ENCODE measurements at places on chromosomes 6 and 20. TPM values are rescaled to one million over a fixed set of nuclear protein-coding genes. Genes with fewer than 3 reads are reported as not detected.

The COL9A1 gene
- total RNA-seq, result not detected

The IRF4 gene
- 16.9 TPM for total RNA-seq

DNA sequence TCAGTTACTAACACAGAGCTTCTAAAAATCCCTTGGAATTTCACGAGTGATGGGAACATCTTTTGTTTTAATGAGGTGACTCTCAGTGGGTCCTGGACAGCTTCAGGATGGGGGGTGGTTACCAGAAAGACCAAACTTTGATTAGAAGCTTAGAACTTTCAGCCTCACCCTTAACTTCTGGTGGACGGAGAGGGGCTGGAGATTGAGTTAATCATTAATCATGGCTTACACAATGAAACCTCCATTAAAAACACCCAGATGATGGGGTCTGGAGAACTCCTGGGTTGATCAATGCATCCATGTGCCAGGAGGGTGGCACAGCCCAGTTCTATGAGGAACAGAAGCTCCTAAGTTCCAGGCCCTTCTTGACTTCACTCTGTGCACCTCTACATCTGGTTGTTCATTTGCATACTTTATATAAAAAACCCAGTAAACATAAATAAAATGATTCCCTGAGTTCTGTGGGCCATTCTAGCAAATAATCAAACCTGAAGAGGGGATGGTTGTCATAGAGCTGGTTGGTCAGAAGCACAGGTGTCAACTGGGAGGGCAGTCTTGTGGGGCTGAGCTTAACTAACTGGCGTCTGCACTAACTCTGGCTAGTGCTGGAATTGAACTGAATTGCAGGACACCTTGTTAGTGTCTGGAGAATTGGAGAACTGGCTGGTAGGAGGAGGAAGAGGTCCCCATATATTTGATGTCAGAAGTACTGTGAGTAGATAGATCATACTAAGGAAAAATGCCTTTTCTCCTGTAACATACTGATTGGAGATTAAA, 10.3 kb downstream of the RMND1 start:
- no peak for DNase-seq

The PM20D2 gene
- 5.2 TPM for total RNA-seq

GRCh38 chr6:134422426-134423231, 104.7 kb upstream of the SGK1 start:
- no peak for DNase-seq

DNA sequence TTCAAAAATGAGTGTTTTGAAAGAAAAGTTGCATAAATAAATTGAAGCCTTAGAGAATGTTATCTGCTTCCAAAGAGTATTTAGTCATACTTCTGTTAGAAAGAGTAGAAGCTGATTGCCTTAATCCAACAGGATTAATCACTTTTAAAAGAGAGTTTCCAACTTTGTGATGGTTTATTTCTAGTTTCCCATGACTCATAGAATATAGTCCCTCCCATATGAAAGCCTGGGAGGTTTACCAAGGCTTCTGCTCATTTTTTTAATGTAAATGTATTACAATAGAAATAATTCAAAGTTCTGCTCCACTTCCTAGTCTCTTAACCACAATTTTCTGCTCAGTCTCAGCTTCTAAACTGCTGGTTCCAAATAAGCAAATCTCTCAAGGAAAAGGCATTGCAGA, 118.0 kb upstream of the IRAK1BP1 start:
- no peak for DNase-seq

GRCh38 chr6:35839019-35839418, 33.9 kb downstream of the LHFPL5 start:
- no peak for DNase-seq

GRCh38 chr6:71621918-71622519, 264.3 kb upstream of the RIMS1 start:
- DNase-seq, result no peak
